Activated CD4-positive, alpha-beta T cell treated with anti-CD3 and anti-CD28 coated beads for 1 hour (primary cell): ENCODE measurements at places on chromosomes 1 and 21.

GRCh38 chr1:28193701-28194161 is 17.2 kb upstream of the PTAFR start:
- no peak for DNase-seq

DNA sequence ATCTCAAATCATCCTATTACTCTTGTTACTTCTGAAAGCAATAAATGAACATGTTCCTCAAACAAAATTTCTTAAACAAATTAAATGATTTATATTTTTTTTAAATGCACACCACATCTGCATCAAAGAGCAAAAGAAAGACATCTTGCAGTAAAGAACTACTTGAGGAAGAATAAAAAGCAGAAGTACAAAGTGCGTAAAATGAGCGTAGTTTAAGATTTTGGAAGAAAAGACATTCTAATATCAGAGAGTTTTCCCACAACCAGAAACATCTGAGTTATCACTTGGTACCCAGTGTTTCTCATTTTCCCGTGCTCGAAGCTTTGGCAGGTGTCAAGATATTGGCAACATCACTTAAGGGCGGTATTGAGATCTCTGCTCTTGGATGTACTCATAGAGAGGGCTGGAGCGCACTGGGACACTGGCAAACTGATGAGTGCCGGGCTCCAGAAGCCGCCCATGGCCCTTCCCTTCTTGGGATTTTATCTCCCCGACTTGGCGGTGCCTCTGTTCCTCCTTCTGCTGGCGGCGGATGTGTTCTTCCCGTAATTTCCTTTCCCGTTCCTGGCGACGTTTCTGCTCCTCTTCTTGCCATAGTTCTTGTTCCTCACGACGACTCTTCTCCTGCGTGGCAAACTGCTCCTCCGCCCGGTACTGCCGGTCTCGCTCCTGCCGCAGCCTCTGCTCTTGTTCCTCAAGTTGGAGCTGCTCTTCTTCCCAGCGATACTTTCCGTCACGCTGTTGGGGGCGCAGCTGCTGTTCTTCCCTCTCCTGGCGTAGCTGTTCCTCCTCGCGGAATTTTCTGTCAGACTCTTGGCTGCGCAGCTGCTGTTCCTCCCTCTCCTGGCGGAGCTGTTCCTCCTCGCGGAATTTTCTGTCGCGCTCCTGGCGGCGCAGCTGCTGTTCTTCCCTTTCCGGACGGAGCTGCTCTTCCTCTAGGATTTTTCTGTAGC is 7.9 kb downstream of the TCHH start:
- no peak for DNase-seq

GRCh38 chr1:93675931-93676330 is 5.7 kb downstream of the BCAR3 start:
- no peak for DNase-seq

DNA sequence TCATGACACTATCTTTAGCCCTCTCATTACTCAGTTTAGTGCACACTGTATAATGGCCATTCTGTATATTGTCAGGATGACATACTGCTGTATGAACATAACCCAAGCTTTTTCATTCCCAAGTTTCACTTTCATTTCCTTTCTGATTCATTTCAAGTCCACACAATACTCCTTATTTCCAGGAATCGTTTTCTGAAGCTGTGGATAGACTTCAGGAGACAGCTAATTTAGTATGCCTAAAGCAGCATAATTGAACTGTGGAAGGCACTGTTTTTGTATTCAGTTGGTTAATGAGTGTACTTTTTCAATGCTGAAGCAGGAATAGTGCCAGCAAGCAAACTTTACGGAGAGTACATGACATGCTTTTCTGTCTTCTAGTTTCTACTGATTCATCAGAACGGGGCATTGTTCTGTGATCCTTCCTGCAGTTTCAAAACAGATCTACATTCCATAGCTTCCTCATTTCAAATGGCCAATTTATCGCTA is 578.5 kb upstream of the ZP4 start:
- DNase-seq: no peak

DNA sequence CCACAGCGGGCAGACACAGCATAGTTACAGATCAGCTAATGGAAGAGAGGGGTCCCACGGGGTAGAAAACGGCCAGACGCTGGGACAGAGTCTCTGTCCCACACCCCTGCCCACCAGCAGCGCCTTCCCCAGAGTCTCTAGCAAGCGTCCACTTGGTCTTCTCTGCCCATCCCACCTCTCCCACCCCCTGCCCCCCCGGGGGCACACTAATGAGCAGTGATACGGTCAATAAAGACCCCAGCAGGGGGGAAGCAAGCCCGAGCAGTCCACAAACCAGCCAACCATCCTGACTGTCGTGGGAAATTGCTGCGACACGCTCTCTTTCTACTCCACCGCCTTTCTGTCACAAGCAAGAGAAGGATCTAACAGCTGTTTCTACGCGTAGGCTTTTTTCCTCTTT is 374.7 kb downstream of the NPHP4 start:
- DNase-seq: no peak

DNA sequence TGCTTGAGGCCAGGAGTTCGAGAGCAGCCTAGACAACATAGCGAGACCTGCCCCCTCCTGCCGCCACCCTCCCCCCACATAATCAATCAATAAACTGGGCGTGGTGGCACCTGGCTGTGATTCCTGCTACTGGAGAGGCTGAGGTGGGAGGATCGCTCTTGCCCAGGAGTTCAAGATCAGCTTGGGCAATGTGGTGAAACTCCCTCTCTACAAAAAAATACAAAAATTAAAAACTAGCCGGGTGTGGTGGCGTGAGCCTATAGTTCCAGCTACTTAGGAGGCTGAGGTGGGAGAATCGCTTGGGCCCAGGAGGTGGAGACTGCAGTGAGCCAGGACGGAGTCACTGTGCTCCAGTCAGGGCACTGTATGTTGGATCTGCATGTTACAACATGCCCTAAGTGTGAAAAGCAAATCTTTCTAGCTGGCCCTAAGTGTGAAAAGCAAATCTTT is 7.0 kb upstream of the MDM4 start:
- no peak for DNase-seq

DNA sequence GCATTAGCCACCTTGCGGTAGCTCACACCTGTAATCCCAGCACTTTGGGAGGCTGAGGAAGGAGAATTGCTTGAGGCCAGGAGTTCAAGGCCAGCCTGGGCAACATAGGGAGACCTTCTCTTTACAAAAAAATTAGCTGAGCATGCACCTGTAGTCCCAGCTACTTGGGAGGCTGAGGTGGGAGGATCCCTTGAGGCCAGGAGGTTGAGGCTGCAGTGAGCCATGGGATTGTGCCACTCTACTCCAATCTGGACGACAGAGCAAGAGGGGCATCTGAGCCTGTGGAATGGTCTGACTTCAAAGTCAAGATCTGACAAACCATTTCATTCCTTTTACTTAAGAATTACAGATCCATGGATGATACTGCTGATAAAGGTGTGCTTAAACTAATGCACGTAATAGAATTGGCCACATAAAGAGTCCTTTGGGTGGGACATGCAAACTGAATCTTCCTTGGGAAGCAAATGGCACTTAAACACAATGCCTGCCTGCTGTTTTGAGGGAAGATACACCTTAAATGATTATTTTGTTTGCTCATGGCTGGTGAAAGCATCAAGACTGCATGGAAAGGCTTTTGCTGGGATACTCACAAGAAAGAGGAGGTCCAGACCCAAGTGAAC is 2.5 kb upstream of the TMEM201 start:
- no peak for DNase-seq

DNA sequence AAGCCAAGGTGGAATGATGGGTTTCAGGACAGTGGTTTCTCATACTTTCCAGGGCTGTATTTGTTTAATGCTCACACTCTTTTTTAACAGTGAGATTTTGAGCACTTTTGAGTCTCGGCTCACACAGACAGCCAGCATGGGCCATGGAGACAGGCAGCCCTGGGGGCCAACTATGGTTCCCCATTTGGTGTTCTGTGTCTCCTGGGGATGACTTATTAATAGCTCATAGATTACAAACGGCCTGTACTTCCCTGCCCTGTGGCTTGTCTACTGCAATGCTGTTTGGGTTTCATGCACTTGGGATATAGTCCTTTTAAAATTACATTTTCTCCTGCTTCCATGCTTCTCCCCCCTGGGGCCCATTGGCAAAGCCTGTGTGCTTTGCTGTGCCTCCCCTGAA is 178.3 kb downstream of the KCNJ6 start:
- no peak for DNase-seq

GRCh38 chr1:59410457-59410856 is 113.6 kb downstream of the FGGY start:
- DNase-seq: no peak

DNA sequence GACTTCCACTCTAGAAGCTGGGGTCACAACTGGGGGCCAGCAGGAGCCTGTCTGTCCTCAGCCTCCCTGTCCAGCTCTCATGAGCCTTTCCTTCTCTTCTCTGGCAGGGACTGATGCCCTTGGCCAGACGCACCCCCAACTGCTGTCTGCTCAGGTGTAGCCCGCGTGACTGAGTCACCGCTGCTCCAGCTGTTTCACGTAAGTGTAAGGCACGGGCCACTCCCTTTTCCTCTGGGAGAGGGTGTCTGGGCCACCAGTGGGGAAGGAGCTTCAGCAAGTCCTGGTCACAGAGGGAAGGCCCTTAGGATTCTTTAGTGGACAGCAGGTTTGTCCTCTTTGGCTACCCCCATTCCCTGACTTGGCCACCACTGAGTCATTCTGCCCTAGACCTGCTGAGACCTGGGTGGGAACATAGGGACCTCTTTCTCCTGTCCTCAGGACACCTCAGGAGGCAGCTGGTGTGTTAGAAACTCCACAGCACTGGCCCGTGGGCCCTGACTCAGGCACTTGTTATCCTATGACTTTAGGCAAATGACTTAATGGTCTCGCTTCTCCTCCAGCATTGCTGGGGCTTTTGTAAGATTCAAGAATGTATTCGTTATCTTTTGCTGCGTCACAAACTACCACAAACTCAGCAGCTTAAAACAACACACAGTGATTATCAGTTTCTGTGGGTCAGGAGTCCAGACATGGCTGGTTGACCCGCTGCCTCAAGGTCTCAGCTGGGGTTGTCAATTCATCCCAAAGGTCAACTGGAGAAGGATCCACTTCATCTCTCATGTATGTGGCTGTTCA is 64.8 kb downstream of the FAM163A start:
- no peak for DNase-seq

- DNase-seq: no peak
These were observed 36.9 kb downstream of the WDR64 start for GRCh38 chr1:241688940-241689368.

GRCh38 chr1:13802782-13803545 is 103.0 kb downstream of the PRDM2 start:
- no peak for DNase-seq

- no peak for DNase-seq
These were observed 31.3 kb upstream of the FOXO6 start for GRCh38 chr1:41329662-41330587.

DNA sequence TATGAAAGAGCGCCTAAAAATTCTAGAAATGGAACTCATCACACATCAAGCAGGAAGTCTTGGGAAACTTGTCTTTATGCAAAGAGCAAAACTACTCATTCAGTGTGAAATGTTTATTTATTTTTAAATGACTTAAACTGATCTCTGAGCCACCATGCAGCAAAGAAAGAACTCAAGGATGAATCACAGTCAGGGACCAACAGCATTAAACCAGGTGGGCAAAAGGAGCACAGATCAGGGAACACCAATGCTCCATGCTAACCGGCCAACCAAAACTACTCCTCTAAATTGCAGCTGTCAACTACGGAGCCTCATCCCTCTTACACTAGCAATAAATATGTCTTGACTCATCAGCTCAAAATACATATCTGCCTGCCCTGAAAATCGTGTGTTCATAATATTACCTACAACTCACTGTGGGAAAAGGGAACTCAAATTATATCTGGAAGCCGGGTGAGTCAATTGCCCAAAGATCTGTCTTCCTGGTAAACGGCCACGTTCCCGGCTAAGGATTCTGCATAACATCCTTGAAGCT is 129.2 kb downstream of the PTPN14 start:
- DNase-seq: no peak

DNA sequence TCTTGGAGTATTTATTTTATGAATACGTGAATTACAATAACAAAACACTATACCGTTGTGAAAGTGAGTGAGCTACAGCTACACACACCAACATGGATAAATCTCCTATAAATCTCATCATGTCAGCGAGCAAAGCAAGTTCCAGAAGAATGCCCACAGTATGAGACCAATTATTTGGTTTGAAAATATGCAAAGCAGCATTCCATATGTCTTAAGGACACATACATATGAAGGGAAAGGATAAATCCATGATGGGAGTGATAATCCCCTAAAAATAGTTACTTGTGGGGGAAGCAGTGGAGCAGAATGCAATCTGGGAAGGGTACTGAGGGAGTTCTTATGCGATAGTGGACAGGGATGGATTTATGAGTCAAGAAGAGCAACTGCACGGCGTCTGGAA is 261.3 kb downstream of the DISC1 start:
- no peak for DNase-seq

GRCh38 chr1:212916481-212917133 is 33.7 kb upstream of the VASH2 start:
- DNase-seq: no peak

DNA sequence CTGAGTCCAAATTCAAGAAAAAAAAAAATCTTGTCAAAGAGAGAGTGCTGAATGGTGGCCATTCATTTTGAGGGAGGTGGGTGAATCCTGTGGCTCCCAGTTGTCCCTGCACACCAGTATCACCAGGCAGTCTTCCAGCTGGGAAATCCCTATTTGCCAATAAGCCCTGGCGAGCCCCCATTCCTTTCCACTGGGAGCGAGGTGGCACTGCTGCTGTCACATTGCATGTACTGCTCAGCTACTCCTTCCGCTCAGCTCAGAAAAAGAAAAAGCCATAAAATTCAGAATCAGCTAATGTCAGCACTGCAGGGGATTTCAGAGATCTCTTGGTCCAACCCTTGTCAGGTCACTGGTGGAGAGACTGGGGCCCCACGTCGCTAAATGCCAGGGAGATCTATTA is 298.5 kb downstream of the OMA1 start:
- DNase-seq: no peak

- DNase-seq: no peak
These were observed 44.0 kb upstream of the PKN2 start for GRCh38 chr1:88640060-88640459.

GRCh38 chr1:104459886-104460285 is 710.2 kb downstream of the AMY1C start:
- no peak for DNase-seq

- DNase-seq: no peak
These were observed 45.8 kb downstream of the BCAR3 start for GRCh38 chr1:93635614-93636543.

DNA sequence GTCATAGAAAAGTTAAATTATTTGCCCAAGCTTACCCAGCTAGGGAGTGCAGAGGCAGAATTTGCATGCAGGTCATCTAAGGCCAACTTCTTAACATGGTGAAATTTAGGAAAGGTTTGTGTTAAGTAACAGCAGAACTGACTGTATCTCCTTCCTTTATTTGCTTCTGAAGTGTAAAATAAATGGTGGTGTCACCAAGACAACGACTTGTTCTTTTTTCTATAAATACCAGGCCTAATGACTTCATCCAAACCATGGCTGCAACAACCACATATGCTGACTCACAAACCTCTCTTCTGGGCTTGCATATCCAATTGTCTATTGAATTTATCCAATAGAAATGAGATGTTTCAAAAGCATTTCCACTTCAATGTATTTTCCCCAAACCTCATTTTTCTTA is 19.1 kb downstream of the COL24A1 start:
- DNase-seq: no peak

GRCh38 chr1:48030211-48030610 is 33.0 kb upstream of the TRABD2B start:
- no peak for DNase-seq
